ENCODE measurements at places on chromosomes 1 and 21.
A peak's percentile ranks its signal among the peaks of the same experiment; 100 is the strongest.

DNA sequence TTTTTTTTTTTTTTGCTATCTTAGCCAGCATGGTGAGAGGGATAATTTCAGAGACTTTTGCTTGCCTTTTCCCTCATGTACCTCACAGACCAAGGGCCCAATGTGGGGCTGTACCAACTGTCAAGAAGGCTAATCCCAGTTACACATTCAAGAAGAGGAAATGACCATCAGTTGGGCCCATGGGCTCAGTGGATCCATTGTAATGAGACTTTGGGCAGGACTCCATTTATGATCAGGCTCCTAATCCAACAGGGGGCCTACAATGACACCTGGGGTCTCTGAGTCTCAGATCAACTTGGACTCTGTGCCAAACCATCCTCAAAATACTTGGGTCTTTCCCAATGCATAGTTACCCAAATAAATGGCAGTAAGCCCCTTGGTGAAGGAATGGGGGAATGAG lies 450.4 kb upstream of the VAMP3 start:
- no peak for DNase-seq

DNA sequence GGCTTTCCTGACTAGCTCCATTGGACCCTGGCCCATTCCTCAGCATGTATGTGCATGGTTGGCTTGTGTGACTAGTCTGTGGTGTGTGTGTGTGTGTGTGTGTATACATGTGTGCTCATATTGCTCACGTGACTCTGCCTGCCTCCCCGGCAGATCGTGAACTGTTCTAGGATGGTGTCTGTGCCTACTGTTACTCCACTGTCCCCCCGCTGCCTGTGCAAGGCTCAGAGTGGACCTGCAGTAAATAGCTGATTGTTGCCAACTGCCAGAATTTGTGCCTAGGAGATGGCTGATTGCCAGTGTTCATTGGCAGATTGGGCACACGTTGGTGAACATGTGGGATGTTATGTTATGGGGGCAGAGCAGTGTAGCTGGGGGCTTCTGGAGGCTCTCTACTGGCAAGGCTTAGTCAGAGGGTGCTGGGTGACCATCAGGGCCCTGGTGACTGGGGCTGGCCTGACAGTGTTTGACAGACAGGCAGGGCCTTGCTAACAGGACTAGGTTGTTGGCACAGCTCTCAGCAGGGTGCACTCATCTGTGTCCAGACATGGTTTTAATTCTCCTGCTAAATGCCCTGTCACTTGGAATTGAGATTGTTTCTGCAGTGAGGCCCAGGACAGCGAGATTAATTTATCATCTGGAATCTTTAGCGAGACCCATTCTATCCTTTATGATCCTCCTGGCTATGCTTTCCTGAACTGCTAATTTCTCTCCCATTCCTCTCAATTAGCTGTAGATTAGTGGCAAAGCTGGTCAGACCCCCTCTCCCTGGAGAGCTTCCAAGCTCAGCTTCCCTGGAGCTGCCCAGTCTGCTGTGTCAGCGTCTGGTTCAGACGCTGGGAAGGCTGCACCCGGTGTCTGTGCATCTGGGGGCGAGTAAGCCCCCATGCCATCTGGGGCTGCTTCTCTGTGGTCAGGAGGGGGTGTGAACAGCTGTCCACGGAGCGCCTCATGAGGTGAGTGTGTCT lies 20.8 kb downstream of the SLC6A17 start:
- no peak for DNase-seq

DNA sequence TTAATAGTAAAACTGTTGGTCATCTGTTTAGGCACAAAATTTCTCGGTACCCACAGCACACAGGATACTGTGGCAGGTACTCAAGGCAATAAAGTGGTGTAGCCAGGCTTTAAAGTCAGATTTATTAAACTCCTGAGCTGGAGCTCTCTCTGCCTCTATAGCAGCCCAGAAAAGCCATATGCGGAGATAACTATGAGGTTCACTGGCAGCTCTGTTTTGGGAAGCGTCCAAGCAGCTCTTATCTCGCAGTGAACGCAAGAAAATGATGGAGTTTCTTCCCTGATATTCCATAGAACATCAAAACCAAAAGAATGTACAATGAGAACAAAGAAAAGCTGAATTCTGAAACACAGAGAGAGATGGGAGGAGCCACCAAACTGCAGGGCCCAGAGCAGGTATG lies 248.3 kb downstream of the C1orf94 start:
- DNase-seq = no peak

GRCh38 chr1:66253330-66253921 lies 280.5 kb upstream of the SGIP1 start:
- no peak for DNase-seq

DNA sequence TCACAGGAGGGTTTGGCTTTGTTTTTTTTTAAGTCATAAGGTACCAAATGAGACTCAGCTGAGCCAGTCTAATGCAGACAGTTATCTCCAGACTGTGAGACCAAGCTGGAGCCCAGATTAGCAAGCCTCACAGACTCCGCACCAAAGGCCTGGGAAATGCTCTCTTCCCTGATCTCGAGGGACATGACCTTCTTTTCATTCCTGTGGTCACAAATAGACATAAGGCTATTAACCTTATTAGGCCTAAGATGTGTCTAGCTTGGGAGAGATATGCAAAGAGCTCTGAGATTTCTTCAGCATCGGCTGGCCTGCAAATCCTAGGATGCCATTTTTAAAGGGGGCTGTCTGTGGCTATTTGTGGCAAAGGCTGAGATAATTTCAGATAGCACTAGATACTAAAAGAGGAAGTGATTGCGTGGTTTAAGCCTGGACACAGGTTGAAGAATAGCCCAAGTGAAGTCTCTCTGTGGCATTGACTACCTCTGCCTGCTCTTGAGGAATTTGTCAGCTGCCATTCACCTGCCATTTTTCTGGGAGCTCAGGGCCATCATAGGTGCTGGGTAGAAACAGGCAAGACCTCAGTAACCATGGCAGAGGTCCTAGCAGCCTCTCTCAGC lies 301.3 kb downstream of the SIPA1L2 start:
- DNase-seq = no peak

GRCh38 chr1:114352797-114353196 lies 158.2 kb downstream of the TRIM33 start:
- DNase-seq = no peak

- DNase-seq = no peak
Observed at GRCh38 chr1:210557426-210558077, 228.8 kb downstream of the HHAT start.

GRCh38 chr1:41192456-41193178 lies 49.5 kb downstream of the SCMH1 start:
- no peak for DNase-seq

- DNase-seq = no peak
Observed at GRCh38 chr21:42252778-42253340, 33.9 kb downstream of the ABCG1 start.

DNA sequence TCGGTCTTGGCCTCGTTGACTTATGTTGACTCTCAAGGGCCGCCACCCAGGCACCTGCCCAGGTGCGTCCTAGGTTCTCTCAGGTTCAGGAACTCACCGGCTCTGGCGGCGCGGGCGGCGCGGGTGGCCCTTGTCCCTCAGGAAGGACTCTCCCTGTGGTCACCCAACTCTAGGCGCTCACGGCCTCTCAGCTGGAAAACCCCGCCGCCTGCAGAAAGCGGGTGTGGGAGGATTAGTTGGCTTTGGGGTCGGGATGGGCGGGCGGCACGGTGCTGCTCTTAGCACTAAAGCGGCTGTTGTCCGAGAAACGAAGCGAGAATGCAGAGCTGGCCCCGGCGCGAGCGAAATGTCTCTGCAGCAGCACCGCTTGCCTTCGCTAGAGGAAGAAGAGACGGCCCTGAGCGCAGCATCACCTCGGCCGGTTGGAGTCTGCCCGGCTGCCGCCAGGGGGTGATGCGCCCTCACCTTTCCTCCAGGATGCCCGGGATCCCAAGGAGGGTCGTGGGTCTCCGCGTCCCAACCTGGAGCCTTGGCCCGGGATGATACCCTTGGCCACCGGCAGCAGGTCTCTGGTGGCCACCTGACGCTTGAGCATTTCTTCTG lies 8.1 kb upstream of the TADA1 start:
- peak; percentile 40 for DNase-seq

GRCh38 chr1:117600966-117601365 lies 4.9 kb upstream of the TENT5C start:
- DNase-seq = no peak

- no peak for DNase-seq
Observed at GRCh38 chr21:45856442-45856841, 125.1 kb upstream of the COL6A1 start.

DNA sequence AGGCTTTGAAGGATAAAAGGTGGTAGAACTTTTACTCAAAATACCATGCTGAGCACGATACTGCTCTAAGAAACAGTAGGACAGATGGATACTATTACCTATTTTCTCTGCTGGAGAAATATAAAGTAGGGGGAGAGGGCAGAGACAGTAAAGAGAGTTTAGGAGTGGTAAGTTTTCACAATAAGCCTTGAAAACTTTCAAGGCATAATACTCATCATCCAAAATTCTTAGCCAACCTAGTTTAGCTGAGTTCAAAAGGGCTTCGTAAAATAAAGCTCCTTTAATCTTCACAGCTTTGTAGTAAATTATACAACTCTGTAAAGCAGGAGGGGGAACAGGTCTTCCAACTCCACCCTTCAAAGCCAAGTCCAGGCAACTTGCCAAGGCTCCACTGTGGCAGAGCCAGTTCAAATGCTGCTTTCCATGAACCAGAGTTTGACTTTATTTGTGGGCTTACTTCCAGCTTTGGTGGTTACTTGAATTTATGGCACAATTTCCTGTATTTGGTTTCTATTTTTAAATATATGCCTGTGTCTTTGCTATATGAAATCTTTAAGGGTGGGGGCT lies 15.5 kb downstream of the TEX38 start:
- no peak for DNase-seq

GRCh38 chr1:37602750-37603694 lies 7.3 kb upstream of the GNL2 start:
- no peak for DNase-seq

DNA sequence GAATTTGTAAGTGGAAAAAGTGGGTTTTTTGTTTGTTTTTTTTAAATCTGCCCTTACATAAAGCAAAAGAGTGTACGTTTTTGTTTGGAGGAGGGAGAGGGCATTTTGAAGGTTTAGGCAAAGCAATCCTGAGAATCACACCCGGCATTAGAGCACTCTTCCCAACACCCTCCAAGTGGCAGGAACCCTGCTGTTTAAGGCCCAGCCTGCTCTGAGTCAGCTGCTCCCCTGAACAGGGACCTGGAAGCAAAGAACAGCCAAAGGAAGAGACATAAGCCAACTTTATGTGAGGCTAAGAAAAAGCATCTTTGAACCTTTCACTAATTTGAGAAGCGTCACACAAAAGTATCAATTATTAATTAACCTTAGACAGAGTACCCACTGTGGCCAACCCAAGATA lies 16.9 kb downstream of the MTFR1L start:
- no peak for DNase-seq

DNA sequence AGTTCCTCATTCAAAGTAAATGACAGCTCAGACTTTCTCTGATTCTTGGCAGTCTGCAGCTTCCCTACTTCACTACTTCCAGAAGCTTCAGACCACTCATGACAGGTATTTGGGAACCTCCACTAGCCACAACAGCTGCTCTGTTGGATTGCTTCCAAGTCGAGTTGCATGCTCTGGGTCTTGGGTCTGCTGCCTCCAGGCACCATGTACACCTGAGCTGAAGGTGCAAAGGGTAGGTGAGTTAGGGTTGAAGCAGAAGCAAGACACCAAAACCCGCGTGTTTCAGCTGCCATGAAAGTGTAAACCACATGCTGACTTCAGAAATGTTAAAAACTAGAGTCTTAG lies 62.7 kb downstream of the ZNF684 start:
- DNase-seq = no peak

GRCh38 chr1:86110451-86111129 lies 46.0 kb downstream of the COL24A1 start:
- no peak for DNase-seq

DNA sequence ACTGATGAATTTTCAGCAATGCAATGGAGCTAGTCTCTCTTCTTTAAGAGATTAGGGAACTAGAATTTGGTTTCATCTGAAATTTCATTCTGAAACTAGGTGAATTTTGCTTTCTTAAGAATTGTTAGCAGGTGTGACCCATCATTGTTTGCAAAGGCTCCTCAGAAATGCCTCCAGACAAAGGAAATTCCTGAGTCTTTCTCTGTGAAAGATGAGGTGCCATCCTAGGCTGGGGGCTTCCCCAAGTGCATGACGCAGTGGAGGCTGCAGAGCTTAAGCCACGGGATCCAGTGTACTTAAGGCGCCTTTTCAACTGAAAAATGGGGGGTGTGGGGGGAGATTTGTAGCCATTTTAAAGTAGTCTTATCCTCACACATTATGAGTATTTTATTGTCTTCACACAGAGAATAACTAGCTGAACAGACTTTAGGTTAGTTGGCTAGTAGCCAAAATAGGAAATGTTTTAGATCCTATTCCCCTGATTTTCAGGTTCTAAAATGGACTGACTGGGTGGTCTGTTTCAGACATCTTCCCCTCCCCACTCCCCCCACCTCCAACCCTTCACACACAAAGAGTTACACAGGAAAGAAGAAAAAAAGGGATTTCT lies 202.0 kb downstream of the NFIA start:
- DNase-seq = no peak

- DNase-seq = no peak
Observed at GRCh38 chr1:78464449-78464891, 26.3 kb upstream of the PTGFR start.

DNA sequence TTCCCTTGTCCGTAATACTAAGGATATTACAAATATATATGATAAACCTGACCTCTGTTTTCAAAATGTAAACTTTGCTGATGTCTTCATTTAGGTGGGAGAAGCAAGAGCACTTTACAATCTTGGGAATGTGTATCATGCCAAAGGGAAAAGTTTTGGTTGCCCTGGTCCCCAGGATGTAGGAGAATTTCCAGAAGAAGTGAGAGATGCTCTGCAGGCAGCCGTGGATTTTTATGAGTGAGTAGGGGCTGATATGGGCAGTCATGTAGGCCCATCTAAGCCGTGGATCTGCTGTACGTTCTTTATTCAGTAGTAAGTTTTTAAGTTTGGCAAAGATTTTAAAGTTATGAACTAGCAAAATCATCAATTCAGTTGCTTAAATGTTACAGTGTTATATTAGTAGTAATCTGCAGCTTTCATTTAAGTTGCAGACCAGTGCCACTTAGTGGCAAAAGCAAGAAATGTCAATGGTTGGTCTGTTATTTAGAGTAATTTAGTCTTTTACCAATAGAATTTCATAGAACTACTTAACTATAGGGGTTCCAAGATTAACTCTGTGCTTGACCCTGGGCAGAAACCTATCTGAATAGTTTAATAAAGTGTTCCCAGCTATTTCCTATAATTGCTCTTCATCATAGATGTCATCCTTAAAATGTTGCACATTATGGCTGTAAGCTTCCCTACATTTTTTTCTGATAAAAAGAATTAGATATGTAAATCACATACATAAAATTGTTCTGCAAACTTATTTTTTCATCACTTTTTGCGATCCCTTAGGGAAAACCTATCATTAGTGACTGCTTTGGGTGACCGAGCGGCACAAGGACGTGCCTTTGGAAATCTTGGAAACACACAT lies 21.3 kb downstream of the GPSM2 start:
- no peak for DNase-seq

Data from activated naive CD8-positive, alpha-beta T cell treated with anti-CD3 and anti-CD28 coated beads for 36 hours (primary cell).